ENCODE measurements at places on chromosomes 7 and 10. TPM values are rescaled to one million over a fixed set of nuclear protein-coding genes. Genes with fewer than 3 reads are reported as not detected.

DPP6 gene
- total RNA-seq: not detected

TDRD1 gene
- total RNA-seq: not detected

NSUN6 gene
- total RNA-seq: 5.4 TPM

MRPS16 gene
- 178 TPM for total RNA-seq

SFTPA1 gene
- total RNA-seq: not detected

AGR2 gene
- total RNA-seq: 176 TPM

PEX1 gene
- 5.6 TPM for total RNA-seq

All from A549 treated with RU486 at 1 μM for 4 hours (cell line).